NCI-H2029 (cell line): ENCODE measurements at places on chromosomes 13 and 19.
A peak's percentile ranks its signal among the peaks of the same experiment; 100 is the strongest.

GRCh38 chr19:33312065-33312464 is 9.7 kb upstream of the CEBPA start:
- DNase-seq = no peak

DNA sequence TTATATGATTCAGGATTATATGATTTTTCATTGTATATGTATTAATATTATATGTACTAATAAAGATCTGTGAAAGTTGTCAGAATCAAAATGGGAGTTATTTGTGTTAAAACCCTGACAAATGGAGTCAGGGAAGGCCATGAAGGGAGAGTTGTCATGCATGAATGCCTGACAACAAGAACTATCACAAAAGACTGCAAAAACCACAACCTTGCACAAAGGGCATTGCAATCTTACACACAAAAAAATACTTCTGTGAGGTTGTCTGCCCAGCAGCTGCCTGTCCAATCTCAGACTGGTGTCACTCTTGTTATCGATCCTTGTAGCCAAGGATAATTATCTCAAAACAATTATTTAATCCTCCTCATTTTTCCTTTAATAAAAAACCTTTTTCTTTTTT is 21.2 kb upstream of the RBM26 start:
- DNase-seq = no peak

DNA sequence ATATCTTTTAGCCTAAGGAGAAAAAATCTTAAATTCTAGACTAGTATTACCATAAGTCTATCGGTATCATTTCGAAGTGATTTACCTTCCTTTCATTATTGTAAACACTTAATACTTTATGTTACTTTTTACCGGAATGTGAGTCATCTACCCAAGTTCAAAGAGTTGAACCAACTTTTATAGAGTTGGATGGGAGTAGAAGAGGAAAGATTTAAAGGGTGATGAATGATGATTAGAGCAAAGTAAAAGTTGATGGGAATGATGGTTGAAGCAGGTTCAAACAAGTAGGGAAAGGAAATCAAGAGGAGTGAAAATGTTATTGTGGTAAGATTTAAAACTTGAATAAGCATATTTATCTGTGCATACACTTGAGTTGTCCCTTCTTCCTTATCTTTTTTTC is 11.3 kb upstream of the LPAR6 start:
- no peak for DNase-seq

DNA sequence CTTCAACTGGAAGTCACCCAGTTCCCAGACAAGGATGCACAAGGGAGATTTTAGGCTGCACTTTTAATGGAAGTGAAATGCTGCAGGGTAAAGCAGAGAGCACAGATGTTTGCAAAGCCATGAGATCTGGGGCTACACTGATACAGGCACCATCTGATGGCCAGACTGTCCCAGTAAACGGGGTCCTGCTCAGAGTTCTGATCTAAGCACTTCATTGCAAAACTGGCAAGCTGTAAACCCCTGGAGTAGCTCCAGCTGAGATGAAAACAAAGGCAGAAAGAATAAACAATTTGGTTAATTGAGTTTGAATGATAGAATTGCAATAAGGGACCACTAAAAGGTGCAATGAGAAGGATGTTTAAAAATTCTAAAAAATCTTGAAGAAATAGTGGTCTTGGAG is 197.1 kb downstream of the OXGR1 start:
- DNase-seq = no peak

DNA sequence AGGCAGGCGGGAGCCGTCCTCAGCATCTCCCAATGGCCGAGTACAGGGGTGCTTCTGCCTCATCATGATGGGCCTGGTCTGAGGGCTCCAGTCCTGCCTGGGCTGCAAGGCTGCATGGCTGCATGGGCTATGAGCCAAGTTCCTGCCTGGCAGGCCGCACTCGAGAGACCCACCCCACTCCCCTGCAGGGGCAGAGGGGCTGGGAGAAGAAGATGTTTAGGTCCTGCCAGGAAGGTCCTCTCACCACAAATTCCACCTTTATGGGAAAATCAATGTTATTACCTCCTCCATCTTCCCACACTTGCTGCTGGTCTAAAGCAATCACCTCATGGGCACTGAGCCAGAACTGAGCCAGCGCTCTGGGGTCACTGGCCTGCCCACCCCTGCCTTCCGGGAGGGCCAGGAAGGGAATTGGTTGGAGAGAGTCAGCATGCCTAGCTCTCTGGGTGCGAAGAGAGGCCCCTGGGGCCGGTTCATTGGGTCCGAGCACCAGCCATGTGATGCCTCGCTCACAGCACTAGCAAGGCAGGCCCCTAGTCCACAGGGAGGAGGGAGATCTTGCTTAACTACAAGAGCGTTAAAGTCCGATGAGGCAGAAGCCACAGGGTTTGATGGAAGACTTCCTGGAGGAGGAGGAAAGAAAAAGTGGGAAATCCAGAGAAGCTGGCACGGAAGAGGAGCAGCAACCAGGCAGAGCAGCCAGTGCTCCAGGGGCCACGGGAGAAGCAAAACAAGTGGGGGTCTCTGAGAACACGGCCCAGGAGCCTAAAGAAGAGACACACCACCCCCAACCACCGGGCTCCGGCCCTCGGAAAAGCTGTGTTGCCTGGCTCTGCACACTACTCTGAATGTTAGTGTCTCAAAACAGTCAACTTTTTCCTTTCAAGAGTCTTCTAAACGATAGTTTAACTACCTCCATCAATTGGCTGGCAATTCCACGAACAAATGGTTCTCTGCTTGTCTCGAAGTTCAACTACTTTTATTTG is 63.1 kb downstream of the CEBPG start:
- DNase-seq = no peak

DNA sequence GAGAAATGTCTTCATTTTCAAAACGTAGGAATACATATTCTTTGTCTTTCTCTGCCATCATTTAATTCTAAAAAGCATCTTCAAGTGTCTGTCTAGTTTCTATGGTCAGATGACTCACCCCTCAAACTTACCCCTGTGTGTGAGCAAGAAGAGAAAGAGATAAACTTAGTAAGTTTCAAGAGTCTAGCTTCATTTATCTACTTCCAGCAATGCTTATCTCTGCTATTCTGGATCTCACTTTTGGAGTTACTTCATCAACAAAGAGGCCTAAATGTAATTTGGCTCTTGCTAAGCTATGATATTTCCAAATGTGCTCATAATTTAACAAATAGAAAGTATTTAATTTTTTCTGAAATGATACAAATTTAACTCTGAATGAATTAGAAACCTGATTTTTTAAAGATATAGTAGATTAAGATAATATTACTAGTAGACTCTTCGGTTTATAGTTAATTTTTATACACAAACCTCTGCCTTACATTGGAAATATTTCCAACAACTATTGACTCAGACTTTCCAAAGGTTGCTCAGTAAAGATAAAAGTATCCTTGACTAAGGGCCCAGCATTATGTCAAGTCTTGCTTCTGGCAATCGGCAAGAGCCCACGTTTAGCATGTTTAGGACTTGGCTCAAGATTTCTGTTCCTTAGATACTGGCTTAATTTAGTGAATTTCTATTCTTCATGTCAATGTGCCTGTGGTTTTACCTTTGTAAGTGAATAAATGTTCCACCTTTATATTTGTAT is 1511.0 kb upstream of the SLC10A2 start:
- DNase-seq = no peak

GRCh38 chr19:3047496-3048189 is 14.7 kb downstream of the TLE5 start:
- peak; percentile 73 for DNase-seq

GRCh38 chr19:44998025-44998424 is 3.2 kb upstream of the RELB start:
- DNase-seq = no peak

GRCh38 chr19:3441089-3441985 is 39.0 kb downstream of the SMIM24 start:
- no peak for DNase-seq

DNA sequence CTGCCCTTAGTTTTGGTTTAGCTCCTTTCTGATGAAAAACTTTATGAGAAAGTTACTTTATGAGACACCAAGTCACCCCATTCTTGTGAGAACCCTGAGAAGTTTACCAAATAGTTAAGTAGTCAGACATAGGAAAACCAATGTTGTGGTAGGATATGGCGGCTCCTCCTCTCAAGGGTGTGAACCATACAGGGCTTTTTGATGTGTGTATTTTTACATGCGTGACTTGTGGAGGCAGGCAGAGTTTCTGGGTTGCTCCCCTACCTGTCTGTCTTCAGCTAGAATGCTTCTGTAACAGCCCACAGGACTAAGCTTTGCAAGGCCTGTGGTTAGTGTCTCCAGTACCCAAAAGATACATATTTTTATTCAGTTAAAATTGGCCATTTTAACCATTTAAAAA is 18.3 kb downstream of the UBAC2 start:
- no peak for DNase-seq

DNA sequence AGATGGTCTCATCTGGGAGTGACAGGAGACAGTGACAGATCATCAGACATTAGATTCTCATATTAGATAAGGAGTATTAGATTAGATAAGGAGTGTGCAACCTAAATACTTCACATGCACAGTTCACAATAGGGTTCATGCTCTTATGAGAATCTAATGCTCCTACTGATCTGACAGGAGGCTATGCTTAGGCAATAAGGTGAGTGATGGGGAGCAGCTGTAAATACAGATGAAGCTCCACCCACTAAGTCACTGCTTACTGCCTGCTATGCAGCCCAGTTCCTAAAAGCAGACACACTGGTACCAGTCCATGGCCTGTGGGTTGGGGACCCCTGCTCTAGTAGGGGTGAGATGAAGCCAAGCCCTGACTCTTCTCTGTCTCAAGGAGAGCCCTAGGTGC is 10.0 kb upstream of the IGFL3 start:
- DNase-seq = no peak

DNA sequence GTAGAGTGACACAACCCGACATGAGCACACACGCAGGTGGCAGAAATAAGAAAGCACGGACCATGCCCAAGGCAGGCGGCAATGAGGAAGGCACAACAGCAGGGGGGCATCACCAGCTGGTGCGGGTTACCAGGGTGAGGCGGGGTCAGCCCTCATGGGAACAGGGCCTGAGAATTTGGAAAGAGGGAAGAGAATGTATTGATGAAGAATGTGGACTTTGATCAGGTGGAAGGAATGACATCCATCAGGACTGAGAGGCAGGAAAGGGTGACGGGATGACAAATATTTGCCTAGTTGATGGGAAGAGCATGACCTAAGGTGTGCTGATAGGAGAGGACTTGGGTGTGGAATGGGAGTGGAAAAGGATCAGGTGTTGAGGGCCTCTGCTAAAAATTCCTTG is 177.5 kb downstream of the ABCC4 start:
- DNase-seq = no peak

DNA sequence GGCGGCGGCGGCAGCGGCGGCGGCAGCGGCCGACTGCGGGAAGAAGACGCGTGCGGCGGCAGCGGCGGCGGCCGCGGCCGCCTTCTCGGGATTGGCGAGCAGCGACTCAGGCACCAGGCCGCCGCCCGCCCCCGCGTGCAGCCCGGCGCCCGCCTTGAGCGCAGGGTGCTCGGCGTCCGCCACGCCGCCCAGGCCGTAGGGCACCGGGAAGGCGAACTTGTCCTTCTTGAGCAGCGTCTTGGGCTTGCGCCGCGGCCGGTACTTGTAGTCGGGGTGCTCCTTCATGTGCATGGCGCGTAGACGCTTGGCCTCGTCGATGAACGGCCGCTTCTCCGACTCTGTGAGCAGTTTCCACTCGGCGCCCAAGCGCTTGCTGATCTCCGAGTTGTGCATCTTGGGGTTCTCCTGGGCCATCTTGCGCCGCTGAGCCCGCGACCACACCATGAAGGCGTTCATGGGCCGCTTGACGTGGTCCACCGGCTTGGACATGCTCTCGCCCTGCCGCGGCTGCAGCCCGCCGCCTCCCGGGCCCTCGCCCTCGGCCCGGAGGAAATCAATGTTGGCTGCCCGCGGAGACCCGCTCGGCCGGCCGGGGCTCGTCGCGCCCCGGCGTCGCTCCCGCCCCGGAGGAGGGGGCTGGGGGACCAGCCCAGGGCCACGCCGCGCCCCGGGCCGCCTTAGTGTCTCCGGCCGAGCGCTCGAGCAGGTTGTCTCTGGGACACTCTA is 621 bp downstream of the SOX21 start:
- no peak for DNase-seq

DNA sequence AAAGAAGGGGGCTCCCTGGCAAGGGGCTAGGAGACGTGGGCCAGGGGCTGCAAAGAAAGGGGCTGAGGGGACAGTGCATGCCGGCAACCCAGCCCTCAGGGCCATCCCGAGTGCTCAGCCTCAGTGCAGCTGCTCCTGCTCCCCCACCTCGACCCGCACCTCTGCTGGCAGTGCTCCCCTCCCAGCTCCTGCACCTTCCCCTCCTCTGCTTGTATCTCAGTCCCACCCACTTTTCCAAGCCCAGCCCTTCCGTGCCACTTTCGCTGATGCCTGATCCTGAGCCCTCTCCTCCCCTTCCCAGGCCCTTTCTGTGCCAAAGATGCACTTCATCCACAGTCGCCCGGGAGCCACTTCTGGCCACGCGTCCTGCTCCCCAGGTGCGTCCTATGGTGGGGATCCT is 69.9 kb upstream of the KCTD15 start:
- DNase-seq = no peak

DNA sequence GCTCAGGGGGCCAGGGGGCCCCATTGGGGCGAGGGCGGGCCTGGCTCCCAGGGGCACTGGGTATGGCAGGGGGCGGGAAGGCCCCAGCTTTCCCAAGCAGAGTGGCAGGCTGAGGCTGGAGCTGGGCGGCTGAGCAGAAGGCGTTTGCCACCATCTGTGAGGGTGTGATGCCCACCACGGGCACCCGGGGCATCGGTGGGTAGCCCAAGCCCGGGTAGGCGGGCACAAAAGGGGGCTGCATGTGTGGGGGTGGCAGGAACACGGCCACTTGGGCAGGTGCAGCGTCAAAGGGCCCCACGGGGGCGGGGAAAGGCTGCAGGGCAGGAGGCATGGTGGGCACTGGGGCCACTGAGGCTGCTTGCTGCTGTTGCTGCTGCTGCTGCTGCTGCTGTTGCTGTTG is 22.8 kb downstream of the NUMBL start:
- DNase-seq = no peak

DNA sequence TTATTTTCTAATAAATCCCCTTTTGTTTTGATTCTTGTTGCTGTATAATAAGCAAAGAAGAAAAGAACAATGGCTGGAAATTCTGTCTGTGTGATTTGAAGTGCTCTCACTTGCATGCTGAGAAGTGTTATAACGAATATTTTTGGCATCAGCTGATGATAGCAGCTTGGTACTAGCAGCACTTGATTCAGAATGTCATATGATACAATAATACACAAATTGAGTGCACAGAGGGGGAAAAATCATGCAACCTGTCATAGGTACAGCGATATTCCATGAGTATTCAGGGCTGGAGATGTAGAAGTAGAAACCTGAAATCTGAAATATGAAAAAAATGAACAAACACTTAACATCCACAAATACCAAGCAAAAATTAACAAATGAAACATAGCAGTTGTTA is 108.1 kb downstream of the FGF14 start:
- no peak for DNase-seq

- no peak for DNase-seq
These were observed 1.2 kb upstream of the KATNAL1 start for GRCh38 chr13:30308548-30308947.

DNA sequence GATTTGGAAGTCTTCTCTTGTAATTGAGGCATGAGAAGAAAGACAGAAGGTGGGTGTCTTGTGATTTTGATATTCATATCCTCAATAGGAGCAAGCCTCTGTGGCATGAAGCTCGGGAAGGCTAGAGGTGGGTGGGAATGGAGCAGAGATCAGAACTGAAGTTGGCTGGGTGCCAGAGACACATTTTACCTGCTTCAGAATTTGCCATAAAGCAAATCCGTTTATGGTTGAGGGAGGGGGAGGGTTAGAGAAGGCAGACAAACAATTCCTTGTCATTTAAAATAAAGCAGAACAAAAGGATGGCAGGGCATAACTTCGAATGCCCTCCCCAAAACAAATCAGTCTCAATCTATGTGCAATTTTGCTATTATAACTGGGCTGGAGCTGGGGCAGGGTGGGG is 305.9 kb downstream of the KLF5 start:
- no peak for DNase-seq

GRCh38 chr13:49455007-49455398 is 10.9 kb downstream of the SETDB2 start:
- no peak for DNase-seq
